ENCODE measurements at places on chromosomes 1 and 21.

DNA sequence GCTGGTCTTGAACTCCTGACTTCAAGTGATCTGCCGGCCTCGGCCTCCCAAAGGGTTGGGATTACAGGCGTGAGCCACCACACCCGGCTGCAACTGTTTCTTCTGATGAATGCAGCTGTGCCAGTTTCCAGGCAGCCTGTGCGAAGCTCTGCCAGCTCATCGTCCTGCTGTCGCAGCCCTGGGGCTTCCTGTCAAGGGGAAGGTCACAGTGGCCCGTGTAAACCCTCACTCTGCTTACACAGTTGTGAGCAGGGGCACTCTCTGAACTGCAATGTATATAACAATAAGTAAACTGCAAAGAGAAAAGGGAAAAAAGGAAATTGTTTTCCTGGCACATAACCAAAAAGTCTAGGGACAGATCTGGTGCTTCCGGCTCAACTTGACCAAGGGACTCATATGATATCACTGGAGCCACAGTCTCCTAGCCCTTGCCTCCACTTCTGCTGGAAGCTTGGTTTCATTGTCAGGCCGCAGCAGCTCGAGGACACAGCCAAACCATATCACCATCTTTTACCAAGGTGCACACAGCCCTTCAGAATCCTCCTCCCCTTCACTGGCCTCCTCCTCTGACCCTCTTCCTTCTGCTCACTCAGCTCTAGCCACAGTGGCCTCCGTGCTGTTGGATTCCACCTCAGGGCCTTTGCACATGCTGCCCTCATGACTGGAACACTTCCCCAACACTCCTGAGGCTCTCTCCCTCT, 22.8 kb upstream of the LBR start:
- DNase-seq = peak; percentile 36

GRCh38 chr1:43432907-43433306, 20.8 kb downstream of the HYI start:
- DNase-seq = peak; percentile 9

DNA sequence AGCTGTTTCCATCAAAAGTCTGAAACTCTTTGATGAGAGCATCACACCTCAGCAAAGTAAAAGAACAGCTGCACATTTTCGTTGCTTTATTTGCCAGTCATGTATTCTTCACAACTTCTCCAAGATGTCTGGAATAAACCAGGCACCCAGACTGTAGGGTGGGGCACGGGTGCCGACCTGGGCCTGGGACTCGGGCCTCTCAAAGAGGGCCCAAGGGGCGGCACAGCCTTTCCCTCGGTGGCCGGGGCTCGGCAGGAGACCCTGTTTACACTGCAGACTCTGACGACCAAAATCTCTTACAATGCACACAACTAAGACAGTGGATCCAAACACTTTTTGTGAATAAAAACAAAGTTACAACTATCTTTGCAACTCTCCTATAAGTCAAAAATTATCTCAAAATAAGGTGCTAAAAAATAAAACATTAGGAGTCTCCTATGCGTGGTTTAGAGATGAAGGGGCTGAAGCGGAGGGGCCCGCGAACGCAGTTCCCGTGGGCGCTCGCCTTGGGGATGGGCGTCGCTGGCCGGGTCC, 696 bp downstream of the LSS start:
- no peak for DNase-seq

DNA sequence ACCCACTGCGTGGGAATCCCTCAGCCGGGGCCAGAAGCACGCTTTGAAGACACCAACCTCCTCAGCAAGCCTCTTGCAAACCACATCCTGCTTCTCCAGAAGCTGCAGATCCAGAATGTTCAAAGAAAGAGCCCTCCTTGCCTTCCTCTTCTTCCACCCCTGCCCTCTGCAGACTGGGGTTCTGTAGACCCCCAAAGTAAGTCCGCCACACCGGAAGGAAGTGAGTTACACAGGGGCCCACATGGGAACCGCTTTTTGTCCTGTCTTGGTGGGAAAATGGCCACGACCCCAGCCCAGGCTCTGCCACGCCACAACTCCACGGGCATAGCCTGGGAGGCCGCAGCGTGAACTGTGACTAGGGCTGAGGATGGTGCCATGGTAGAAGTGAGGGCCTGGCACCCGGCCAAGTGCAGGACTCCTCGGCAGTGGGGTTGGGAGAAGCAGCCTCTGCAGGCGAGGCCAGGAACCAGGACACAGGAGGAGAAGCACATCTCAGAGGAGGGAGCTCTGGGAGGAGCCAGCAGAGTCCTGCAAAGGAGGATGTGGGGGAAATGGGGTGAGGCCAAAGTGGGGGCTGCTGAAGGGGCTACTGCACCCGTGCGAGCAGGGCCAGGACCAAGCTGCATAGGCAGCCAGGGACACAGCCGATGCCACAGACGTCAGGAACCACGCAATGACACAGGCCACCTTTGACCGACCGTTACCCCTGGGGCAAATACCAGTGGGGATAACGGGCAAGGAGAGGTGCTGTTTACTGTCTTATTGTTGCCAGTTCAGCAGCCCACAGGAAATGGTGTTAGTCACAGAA, 30.9 kb downstream of the PDE9A start:
- no peak for DNase-seq

DNA sequence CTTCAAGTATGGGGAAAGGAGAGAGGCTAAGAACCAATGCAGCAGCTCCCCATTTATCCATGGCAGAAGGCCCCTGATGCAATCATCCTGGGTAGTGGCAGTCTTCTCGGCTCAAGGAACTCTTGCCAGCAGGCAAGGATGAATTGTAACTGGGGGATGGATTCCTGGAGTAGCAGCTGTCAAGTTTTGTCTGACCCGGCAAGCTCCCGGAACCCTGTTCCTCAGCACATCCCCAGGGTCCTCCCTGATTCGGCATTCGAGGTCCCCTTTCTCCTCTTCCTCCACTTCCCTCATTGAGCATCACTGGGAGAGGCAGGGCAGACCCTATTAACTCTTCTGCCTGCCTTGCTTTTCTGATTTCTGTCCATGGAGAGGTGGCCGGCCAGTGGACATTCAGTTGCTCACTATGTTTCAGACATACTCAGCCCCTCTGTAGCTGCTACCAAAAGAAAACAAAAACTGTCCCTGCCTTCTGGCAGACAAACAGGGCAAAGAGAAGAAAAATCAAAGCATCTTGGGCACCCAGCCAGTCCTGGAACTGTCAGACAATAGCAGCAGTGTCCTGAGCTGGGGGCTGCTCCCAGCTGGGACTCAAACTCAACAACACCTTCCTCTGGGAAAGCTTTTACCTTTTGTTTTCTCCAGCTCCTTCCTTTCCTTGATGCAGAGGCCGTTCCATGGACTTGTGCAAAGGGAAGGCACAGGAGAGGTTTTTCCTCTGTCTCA, 5.6 kb upstream of the PTCH2 start:
- DNase-seq = no peak

DNA sequence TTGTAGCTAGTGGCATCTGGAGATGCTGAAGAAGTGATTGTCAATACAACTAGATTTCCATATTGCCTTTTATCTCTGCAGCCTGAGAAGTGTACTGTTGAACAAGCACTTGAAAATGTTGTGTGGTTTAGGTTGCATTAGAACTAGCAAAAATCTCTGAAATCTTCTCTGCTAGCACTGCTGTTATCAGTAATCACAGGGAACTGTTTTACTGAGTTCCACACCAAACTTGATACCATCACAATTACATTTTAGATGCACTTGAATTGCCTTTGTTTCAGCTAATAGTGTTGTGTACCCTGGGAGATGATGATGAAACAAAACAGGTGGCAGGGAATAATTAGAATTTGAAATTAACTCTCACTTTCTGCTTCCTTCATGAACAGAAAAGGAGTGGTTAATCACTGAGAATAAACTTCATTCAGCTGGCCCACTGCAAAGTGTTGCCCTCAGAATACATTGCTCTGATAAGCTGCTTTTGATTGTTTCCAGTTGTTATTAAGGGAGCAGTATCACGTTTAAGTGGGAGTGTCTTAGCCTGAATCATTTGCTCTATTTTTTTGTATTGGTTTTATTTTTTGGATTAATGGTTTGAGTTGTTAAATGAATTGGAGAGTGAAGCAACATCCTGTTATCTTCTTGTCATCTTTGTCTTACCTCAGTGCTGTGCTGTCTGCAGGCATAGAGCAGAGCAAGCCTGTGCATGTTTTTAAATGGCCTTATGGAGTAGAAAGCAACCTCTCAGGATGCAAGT, 13.0 kb downstream of the FAM20B start:
- no peak for DNase-seq

GRCh38 chr1:20366463-20367115, 75.9 kb downstream of the VWA5B1 start:
- DNase-seq = no peak

DNA sequence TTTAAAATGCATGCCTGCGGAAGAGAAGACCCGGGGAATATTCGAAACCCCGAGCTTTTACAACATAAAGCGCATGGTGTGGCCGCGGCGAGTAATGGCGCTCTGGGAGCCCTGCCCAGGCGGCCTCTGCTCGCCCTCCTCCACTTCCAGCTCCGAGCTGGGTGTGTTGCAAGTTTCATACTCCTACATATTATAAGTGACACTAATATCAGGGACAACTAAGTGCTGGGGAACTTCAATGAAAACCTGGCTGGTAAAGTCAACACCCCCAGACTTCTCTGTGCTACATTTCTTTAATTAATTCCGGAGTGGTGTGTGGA, 11.8 kb downstream of the SIM2 start:
- peak; percentile 59 for DNase-seq

DNA sequence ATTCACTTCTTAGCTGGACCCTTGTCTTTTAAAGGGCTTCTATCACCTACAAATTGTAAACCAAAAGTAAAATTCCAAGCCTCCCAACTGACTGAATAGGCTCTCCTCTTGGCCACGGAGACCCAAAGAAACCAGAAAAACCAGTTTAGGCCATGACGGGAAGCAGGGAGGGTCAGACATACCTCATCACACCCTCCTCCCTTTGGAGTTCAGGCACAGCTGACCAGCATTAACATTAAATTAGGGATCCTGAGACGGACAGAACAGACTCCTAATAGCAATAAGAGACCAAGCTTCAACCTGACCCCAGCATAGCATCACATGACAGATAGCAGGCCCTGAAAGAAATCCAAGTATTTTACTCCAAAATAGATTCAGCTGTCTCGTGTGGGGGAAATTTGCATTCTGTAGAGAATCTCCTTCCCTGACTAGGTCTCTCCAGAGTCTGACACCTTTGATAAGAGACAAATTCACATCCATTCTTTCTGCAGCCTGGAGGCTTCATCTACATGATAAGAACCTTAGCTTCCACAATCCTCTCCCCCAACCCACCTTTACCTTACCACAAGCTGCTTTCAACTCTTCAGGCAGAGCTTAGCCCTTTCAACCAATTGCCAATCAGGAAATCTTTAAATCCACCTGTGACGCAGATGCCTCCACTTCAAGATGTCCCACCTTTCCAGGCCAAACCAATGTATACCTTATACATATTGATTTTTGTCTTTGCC, 177.1 kb upstream of the RAB4A start:
- no peak for DNase-seq

- DNase-seq = no peak
These were observed 30.5 kb downstream of the KCNC4 start for GRCh38 chr1:110240476-110241210.

GRCh38 chr1:48031676-48032075, 34.5 kb upstream of the TRABD2B start:
- DNase-seq = no peak

DNA sequence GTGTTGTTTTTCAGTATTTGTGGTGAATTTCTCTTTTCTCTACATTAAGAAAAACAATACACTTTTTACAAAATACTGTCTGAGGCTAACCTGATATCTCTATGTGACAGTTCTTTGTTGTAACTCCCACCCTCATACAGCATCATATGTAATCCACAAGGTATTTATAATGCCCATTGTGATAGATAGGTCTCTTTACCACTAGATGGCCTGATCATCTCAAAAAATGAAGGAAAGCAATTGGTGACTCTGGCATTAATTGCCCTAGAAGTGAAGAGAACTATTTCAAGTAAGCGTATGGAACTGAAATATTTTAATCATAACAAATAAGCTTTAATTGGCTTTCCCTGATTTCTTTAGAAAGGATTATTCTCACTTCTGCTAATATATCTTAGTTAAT, 36.2 kb upstream of the HFM1 start:
- DNase-seq = no peak

GRCh38 chr1:18989896-18990295, 33.4 kb upstream of the IFFO2 start:
- no peak for DNase-seq

GRCh38 chr1:204466416-204467405, 27.9 kb downstream of the PIK3C2B start:
- DNase-seq = no peak

- DNase-seq = peak; percentile 47
These were observed at the start of gene TFF3 for GRCh38 chr21:42315296-42315891. TSS of gene TFF3 (minus strand) at chr21:42315409. CDS start at chr21:42315374, 35 bp downstream.

GRCh38 chr1:40247655-40248054, at the start of gene TMCO2:
TSS of gene TMCO2 (plus strand) at chr1:40247937. CDS start at chr1:40247994, 57 bp downstream.
- no peak for DNase-seq

DNA sequence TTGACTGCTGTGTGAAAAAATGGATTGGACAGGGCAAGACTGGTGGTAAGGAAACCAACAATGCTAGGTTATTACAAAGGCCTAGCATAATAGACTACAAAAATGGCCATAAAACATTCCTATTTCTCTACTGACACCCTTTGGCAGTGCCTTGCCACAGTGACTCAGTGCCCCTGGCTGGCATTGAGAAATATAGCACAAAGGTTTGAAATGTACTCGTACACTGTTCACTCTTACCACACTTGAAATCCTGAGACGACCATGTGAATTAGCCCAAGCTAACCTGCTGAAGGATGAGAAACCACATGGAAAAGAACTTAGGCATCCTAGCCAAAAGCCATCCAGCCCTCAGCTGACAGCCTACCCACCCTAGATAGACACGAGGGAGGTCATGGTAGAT, 149.8 kb upstream of the PALMD start:
- DNase-seq = no peak

- no peak for DNase-seq
These were observed 21.5 kb downstream of the NCAM2 start for GRCh38 chr21:21019681-21020080.

GRCh38 chr1:109910123-109910962, at the start of gene CSF1:
TSS of gene CSF1 (plus strand) at chr1:109910849. CDS start at chr1:109911024, 175 bp downstream.
- peak; percentile 91 for DNase-seq

- DNase-seq = no peak
These were observed 174.3 kb upstream of the DUSP10 start for GRCh38 chr1:221916176-221916575.

DNA sequence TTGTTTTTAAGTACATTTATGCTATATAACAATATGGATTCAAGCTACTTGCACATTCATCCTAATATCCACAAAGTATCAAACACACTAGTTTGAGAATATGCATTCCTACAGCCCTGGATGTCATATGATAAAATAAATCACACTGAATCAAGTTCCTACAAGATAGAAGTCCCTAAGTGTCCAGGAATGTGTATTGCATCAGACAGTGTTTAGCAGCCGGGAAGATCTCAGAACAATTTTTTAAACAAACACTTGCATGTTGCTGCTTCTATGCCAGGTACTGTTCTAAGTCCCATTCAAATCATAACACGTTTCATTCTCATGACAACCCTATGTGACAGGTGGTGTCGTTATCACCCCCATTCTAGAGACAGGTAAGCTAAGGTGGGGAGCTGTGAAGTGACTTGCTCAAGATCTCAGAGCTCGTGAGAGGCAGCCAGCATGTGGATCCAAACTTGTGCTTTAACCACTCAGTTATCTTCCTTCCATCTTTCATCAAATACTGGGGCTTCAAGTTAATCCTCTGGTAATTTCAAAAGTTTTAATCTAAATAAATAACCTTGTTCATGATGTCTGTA, 68.3 kb upstream of the KIF26B start:
- DNase-seq = no peak

All from right forelimb (tissue), 1 donor.